CD4-positive, alpha-beta T cell treated with Interleukin-6 at 100 ng/mL for 8 hours (primary cell): ENCODE measurements at places on chromosomes 2 and 18.

DNA sequence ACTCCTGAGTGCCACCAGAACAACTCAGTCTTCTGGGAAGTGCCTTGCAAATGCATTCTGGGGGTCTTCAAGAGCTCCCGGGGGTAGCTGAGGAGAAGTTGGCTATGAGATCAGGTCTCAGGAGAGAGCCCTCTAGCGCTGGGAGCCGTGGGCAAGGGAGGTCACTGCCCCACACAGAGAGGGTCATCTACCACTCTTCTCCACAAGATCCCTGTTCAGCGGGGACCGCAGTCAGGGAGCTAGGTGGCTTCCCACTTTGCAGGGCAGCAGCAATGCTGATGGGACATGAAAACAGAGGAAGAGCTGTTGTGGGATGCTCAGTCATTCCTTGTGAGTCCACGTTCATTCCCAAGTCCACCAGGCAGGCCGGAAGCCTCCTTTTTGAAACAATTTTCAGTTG lies 66.6 kb downstream of the ACKR3 start:
- no peak for DNase-seq

- DNase-seq = no peak
These were observed 108.8 kb downstream of the ZNF236 start for GRCh38 chr18:76931171-76931570.

- DNase-seq = no peak
These were observed 583.1 kb upstream of the HS6ST1 start for GRCh38 chr2:128901572-128902391.

GRCh38 chr18:27546991-27547390 lies 361.9 kb upstream of the CHST9 start:
- DNase-seq = no peak

DNA sequence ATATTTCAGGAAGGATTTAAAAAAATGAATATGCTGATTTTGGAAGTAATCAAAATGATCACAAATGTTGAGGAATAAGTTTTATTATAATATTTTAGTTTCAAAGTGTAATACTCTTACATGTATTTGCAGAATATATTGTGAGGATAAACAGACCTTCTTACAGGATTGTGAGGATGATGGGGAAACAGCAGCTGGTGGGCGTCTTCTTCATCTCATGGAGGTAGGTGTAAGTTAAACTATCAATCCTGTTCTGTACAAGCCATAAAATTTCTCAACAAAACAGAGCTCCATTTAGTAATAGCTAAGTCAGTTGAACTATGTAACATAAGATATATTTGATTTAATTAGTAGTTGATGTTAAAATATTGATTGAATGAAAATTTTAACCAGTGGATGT lies 12.5 kb upstream of the HRH4 start:
- DNase-seq = no peak

DNA sequence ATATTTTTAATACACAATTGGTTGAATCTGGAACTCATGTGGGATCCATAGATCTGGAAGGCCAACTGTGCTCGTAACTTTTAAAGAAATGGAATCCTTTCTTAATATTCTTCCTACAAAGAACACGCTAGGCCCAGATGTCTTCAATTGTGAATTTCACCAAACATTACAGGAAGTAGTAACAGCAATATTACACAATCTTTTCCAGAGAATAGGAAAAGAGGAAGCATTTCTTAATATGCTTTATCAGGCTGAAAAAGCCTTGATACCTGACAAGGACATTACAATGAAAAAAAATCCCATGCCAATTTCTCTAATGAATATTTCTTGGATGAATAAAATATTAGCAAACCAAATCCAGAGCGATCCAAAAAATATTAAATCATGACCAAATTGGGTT lies 80.3 kb upstream of the HAAO start:
- DNase-seq = no peak

GRCh38 chr2:240900141-240900860 lies 4.3 kb upstream of the MAB21L4 start:
- DNase-seq = no peak

DNA sequence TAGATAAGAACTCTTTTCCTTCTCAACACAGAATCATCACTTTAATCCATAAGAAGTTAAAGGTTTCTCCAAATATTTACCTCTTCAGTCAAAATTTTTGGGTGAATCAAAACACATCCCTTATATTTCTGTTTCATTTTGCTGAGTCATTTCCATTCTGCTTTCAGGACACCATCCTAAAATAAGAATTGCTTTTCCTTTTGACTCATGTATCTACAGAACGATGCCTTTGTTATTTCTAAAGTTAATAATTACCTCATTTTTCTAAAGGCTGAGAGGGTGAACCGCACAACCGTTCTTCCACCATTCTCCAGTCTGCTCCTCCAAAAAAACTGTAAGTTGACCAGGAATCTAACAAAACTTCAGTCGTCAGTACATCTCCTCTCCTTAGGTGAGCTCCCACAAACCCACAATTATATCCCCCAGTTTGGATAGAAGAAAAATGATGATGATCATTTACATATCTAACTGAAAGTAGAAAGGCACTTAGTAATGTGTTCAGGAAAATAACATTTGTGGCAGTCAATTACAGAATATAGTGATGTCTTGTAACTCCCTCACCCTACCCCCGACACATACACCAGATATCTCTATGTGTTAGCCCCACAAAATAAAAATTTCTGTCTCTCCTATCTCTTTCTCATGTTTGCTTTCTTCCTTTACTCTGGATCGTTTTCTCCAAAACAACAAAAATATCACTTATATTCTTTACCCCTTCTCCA lies 162.5 kb downstream of the RAD51AP2 start:
- no peak for DNase-seq

- peak; percentile 58 for DNase-seq
These were observed 44.1 kb downstream of the ANKRD44 start for GRCh38 chr2:197266477-197266876.

GRCh38 chr2:232980683-232981082 lies 32.4 kb downstream of the NGEF start:
- no peak for DNase-seq

DNA sequence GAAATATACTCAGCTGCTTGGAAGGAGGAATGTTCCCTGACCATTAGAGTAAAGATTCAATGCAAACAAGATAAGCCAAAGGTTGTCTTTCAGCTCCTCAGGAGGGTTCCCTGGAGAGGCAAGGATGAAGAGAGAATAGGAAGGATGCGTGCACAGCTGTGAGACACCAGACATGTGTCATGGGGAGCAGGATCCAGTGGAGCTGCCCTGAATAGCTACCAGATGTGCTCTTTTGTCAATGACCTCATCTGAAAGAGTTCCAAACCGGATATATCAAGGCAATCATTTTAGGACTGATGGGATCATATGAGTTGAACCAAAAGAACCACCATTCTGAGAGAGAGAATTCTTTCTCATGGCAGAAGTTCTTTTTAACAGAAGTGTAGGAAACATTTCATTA lies 490.6 kb downstream of the IRS1 start:
- no peak for DNase-seq

GRCh38 chr2:100813527-100813926 lies 6.4 kb upstream of the NPAS2 start:
- DNase-seq = no peak

DNA sequence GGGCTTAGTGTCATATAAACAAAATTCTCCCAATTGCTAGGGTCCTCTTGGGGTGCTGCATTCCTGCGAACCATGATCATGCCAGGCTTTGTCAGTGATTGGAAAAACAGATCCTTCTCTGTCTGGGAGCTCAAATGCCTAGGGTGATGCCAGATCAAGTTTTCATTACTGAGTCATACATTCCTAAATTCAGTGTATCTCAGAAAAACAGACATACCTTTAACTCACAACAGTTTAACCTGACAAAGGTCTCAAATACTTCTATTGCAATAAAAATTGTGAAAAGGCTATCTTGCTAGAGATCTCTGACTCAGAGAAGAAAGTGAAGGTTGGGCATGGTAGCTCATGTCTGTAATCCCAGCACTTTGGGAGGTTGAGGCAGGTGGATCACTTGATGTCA lies 86.9 kb downstream of the SH3YL1 start:
- no peak for DNase-seq

DNA sequence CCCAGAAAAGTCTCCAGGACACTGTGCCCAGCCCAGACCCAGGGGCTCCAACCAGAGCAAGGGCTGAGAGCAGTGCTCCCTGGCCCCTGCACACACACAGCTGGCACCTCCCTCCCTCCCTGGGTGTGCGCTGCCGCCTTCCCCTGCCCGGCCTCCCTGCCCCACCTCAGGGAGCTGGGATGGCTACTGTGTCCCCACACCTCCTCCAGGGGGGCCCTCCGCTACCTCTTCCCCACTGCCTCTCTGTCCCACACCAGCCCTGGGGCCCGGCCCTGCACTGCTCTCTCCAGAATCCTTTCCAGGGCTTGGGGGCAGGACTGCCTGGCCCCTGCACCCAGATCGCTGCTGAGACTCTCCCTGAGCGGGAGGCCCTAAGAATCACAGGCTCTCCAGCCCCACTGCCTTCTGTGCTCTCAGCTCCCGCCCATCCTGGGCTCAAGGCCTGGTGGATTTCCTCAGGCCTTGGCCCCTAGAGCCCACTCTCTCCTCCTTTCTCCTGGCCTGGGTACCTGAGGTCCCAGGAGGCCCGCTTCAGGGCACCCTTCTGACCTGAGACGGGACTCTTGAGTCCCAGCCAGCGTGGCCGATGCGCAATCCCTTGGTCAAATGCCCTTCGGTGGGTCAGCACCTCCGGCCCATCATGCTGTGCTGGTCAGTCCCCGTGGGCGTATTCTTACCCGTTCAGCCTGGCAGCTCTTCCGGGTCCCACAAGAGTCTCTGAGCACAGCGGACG lies 276.8 kb upstream of the HDAC4 start:
- DNase-seq = no peak

DNA sequence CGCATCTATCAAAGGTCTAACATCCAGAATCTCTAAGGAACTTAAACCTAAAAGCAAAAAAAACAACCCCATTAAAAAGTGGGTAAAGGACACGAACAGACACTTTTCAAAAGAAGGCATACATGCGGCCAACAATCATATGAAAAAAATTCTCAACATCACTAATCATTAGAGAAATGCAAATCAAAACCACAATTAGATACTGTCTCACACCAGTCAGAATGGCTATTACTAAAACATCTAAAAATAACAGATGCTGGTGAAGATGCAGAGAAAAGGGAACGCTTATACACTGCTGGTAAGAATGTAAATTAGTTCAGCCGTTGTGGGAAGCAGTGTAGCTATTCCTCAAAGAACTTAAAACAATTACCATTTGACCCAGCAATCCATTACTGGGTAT lies 38.0 kb downstream of the PPP3R1 start:
- no peak for DNase-seq

GRCh38 chr18:56268952-56269351 lies 369.4 kb downstream of the TXNL1 start:
- no peak for DNase-seq

- no peak for DNase-seq
These were observed 137.5 kb downstream of the GPD2 start for GRCh38 chr2:156573710-156574109.

GRCh38 chr18:59047321-59048047 lies 92.2 kb upstream of the SEC11C start:
- no peak for DNase-seq

DNA sequence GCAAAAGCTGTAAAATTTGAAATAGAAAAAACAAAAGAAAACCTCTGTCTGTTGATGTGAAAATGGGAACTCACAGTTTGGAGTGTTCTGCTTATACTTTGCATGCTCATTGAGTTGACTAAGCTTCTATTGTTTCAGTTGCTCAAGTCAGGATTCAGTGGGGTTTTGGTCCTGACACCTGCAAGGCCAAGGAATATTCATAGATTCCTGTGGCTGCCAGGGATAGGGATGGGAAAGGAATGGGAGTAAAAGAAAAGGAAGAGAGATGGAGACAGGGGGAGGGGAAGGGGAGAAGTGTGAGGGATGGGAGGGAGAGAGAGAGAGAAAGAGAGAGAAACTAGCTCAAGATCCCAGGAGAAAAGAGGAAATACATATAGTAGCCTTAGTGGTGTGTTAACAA lies 1.3 kb downstream of the CPS1 start:
- DNase-seq = no peak

DNA sequence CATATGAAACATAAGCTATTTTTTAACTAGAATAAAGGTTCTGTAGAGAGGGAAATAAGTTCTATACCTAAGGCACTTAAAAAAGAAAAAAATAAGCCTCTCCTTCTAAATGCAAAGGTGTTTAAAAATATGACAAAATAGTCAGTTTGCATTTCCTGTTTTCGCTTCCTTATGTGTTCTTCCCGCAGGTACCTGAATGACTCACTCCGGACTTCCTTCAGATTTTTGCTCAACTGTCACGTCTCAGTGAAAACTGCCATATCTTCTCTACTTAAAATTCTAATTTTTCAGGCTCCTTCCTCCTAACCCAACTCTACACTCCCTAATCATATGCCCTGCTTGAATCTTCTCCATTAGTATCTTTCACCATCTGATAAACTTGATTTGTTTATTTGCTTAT lies 1333.1 kb downstream of the LRP1B start:
- DNase-seq = no peak

DNA sequence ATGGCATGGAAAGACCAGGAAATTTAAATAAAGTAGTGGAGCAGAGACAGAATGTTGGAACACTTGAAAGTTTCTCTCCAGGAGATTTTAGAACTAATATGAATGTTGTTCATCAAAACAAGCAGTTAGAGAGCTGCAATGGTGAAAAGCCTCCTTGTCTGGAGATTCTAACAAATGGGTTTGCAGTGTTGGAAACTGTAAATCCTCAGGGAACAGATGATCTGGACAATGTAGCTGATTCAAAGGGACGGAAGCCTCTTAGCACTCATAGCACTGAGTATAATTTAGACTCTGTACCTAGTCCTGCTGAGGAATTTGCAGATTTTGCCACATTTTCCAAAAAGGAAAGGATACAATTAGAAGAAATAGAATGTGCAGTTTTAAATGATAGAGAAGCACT lies 27.7 kb downstream of the AFTPH start:
- DNase-seq = no peak

- no peak for DNase-seq
These were observed 326.3 kb upstream of the MC4R start for GRCh38 chr18:60698901-60699300.

DNA sequence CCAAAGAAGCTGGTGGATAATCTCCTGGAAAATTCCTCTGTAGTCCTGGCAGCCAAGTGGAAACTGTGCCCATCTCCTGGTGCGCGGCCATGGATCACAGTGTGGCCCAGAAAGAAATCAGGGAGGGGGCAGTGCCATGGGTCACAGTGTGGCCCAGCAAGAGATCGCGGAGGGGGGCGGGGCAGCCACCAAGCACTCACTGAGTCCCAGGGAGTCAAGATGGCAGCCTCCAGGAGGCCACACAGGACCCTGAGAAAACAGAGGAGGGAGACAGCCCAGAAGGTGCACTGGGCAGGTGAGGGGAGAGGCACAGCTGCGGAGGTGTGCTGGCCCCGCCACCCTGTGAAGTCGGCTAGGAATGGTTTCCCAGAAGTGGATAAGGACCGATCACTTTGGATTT lies 8.1 kb upstream of the ATP6V1B1 start:
- no peak for DNase-seq

- no peak for DNase-seq
These were observed 101.1 kb upstream of the LPIN2 start for GRCh38 chr18:3114026-3114425.

- DNase-seq = no peak
These were observed 325.6 kb downstream of the TXNL1 start for GRCh38 chr18:56312551-56313335.
